Islet precursor cell (in vitro differentiated cells): ENCODE measurements at places on chromosomes 4 and X.

- no peak for DNase-seq
Measured at GRCh38 chr4:125368146-125368545, 53.4 kb downstream of the FAT4 start.

DNA sequence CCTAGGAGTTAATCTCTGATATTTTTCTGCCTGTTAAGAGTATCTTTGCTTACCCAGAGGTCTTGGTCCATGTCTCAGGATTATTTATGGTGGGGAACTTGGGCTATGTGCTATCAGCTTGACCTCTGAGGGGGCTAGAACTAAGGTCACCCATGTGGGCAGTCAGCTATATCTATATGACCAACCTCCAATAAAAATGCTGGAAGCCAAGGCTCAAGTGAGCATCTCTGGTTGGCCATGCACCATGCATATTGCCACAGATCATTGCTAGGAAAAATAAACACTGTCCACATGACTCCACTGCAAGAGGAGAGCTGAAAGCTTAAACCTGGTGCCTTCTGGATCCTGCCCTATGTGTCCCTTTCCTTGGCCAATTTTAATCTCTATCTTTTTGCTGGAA, 196.5 kb upstream of the SLC7A11 start:
- no peak for DNase-seq

DNA sequence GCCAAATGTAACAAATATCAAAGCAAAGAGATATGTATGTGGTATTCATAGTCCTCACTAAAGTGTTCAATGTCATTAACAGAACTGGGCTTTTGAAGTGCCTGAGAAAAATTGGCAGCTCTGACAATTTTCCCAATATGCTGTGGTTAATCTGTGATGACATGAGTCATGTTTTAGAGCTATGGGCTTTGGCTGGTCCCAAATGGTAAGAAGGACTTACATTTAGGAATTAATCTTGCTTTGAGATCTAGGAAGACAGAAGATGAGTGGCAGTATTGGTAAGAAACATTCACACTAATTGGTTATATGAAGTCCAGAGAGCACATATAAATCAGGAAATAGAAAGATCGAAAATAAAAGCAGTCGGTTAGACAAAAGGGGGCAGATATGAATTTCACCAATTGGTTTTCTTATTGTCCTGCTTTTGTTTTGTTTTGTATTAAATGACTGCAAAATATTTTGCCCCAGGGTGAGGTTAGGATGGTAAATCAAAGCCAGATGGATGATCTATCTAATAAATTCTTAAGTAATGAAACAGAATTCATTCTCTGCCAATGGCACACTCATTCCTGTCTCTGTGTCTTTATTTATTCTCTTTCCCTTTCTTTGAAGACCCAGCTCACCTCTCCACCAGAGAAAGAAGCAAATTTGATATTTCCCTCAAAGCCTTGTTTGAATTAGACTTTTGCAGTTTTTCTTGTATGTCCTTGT, 993.1 kb downstream of the RPA4 start:
- no peak for DNase-seq

DNA sequence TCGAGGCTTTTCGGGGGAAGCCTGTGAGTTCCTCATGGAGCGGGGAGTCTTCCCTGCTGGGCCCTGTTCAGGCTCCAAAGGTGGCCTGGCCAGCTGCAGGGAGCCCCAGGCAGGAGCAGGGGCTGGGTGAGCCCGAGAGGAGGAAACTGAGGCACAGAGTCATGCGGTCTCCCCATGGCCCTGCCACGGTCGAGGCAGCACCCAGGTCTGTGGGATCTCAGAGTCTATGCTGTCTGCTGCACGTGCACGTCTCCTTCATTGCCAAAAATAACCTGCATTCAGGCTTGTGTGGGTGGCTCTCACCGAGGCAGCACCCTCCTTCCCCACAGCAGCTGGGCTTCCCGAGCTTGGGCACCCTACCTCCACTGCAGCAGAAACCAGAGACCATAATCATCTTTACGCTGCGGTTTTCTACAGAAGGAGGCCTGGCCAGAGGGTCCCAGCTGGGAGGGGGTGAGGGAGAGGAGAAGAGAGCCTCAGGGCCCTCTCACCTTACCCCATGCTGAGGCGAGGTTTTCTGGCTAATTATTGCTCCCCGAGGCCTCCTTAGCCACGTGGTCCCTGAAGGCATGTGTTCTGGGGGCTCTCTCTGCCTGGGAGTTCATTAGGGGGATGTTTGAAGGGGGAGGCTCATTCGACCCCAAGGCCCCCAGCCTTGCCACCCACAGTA, 64.3 kb downstream of the CPZ start:
- peak; percentile 41 for DNase-seq

DNA sequence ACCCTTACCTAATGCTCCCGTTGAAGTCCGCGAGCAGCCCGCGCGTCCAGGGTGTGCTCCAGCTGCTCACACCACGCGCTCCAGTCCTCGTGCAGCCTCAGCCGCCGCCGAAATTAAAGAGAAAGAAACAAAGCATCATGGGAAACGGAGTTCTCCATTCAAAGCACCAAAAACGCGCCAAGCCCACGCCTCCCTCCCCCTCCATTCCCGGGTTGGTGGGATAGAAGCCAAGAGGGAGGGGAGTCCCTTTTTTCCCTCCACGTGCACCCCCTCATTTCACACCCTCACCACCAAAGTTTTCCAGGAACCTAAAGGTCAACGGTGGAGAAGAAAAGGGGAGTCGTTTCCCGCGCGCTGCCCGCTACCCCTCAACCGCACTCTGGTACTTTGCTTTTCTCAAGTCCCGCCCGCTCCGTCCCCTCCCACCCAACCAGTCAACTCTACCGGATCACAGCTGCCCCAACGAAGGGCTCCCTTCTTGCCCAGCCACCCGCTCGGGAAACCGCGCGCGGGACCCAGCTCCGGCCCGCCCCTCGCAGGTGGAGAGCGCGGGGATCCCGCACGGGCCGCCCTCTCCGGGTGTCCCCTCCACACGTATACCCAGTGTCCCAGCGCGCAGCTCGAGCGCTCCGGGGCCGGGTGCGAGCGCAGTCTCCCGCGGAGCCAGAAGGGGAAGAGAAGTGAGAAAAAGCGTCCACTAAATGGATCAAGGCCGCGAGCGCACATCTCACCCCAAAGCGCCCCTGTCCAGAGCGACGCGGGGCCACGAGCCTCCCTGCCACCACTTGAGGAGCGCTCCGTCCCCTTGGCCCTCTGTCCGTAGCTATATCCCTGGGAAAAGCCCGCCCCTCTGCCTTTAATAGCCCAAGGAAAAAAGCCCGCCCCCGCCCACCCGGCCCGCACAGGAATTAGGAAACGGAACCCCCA, 65.1 kb upstream of the CCDC160 start:
- peak; percentile 64 for DNase-seq

DNA sequence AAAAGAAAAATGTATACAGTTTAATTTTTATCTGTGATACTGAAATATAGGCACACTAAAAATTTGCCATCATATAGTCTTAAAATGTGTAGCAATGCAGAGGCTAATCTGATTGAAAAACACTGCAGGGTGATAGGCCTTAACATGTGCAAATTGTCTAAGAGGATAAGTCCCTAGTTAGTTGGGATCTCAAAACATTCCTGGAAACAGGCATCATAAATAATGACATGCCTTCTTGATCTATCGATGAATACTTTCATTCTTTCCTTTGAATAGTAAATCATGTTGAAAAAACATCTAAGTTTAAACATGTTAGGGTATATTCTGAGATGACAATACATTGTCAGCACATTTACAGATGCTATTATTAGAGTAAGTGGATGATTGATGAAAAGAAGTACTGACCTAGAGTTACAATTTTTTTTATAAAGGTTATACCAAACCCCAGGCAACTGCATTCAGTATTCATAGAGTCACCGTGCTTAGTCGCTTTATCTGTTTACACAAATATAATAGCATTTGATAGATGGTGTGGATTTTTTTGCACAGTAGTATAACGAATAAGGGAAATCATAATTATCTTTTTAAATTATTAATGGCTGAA, 668.2 kb upstream of the ADGRL3 start:
- DNase-seq: no peak

GRCh38 chr4:4631150-4631549, 89.3 kb upstream of the STX18 start:
- no peak for DNase-seq

GRCh38 chrX:9867753-9868152, 81.5 kb downstream of the SHROOM2 start:
- DNase-seq: no peak

GRCh38 chrX:137143864-137144263, 110.1 kb upstream of the GPR101 start:
- no peak for DNase-seq

DNA sequence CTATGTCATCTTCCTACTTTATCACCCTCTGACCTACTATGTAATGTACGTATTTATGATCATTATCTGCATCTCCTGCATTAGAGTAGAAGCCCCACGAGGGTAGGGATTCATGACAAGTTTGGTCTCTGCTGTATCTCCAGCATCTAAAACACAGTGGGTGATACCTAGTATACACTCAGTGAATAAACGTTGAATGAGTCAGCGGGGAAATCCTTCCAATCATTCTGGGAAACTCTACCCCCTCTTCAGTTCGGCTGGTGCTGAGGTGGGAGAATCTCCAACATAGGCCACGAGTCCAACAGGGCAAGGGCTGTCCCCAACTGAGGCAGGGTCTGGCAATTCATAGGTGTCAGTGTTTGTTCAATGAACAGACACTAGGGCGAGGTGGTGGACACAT, 74.4 kb upstream of the EFNB1 start:
- peak; percentile 12 for DNase-seq

DNA sequence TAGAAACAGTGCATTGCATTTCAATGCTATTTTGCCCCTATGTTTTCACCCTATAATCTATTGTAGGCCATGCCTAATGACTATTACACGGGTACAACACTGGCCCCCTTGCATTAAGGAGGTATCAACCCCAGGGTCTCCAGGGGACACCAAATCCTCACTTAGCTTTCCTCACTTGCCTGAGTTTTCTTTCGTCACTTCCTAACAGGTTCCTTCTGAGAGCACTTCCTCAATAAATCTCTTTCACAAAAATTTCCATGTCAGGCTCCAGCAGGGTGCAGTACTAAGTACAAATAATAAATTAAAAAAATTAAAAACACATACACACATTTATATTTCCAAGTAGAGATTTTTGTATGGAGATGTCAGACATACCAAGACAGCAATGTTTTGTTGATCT, 165.0 kb downstream of the RBM46 start:
- no peak for DNase-seq

DNA sequence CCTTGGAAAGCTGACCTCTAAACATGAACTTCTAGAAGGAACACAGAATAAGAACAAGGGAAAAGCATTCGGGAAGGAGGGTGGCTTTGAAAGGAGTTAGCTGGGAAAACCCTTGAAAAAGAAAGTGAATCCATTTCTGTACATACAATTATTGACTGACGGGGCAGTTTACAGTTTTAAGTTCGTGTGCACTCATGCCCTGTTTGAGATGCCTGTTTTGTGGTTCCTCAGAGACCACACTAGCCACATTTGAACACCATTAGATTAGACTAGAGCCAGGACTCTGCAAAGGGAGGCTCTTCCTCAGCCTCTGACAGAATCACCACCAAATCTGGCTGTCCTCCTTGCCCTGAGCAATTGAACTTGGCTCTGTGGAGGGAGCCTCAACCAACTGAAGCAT, 158.3 kb downstream of the PALLD start:
- no peak for DNase-seq

- DNase-seq: no peak
Measured at GRCh38 chr4:145804116-145804515, 124.2 kb downstream of the C4orf51 start.

GRCh38 chrX:97402333-97402732, 518.6 kb downstream of the RPA4 start:
- no peak for DNase-seq

DNA sequence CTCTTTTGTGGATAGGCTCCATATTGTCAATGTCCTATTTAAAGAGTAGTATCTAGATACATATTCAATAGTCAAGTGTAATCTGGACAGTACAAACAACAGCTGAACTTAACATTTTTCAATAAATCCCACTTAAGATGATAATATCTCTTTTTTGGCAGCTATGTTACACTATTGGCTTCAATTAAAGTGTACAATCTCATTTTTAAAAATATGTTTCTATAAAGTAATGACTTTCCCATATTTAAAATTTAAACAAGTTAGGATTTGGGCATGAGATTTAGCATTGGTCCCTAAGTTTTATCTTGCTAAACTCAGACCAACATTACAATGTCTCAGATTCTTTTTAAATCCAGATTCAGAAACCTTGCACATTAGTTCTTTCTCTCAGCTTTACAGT, 7.9 kb upstream of the JCHAIN start:
- no peak for DNase-seq

GRCh38 chr4:93313197-93313596, 515.4 kb upstream of the ATOH1 start:
- DNase-seq: no peak

DNA sequence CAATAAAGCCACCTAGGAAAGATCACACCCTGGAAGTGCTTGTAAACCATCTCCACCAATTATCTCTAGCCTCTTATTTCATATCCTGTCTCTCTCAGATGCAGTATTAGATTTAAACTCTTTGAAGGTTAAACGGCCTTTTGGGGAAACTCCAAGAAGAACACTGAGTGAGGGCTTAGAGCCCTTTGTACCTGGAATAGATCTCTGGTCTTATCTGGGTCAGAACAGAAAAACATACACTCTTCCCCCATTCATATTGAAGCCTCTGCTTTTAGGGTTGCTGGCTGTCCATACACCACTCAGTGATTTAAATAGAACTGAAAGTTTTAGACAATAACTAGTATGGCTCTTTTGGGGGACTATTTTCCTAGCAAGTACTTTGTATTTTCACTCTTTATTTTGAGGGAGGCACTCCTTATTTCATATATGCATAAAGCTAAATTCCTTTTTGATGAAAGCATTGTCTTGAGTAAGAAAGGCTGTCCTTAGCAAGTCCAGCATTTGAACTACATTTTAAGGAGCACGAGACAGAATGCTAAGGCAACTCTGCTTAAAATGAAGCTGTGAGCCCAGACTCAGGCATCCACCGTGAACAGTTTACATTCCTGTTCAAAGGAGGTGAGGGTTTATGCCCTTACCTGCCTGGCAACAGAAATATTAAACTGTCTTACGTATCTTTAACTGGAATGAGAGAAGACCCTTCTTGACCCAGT, 17.4 kb downstream of the YY2 start:
- no peak for DNase-seq

- DNase-seq: no peak
Measured at GRCh38 chr4:182944484-182945213, 27.5 kb upstream of the DCTD start.

GRCh38 chrX:17464194-17464593, 89.2 kb downstream of the NHS start:
- peak; percentile 56 for DNase-seq

DNA sequence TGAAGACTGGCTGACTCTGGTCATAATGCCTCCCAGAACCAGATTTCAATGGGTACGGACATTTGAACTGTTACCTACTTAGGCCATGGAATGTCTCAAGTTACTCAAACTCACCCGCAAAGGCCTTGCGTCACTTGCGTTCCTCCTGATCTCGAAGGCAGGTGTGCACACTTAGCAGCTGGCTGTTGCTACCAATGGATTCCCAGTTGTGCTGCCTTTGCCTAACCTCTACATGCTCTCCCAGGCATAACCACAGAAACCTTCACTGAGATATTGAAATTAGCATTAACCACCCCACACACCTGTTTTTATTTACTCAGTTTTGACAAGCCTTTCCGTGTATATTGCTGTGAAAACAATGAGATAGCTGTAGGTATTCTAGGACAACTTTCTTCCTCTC, 2.8 kb downstream of the ERVMER34-1 start:
- DNase-seq: no peak
